ENCODE measurements at places on chromosomes 7 and 10.

DNA sequence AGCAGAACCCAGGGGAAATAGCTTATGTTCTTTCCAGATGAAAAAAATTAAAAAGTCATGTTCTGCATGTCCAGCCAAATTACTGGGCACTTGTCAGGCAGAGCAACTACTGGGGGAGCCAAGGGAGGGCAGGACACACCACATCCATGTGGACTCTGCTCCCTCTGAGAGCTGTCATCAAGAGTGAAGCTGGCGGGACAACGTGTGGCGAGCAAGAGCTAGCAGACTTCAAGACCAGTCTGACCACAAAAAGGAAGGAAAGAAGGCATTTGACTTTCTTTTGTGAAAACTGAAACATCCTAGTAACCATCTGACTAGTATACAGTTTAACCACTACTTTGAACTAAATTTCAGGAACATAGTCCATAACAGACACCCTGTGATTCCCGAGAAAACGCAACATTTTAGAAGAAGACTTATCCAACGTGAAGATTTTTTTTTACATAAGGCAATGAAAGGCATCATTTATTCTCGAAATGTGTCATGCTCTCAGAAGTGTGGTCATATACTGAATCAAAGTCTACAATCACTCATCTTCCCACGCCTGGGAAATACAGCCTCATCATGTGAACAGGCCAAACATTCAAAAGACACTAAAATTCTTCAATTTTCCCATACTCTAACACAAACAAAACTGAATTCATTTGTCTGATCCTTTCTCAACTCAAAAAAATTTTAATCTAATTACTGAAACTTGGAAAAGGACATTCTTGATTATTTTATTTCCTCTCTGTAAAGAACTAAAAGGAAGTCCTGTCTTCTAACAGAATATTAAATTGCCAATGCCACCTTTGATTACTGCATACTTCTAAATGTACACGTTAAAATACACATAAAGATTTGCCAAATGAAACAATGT lies 15.5 kb downstream of the CYTH3 start:
- DNase-seq = peak; percentile 67
- peaks cover 25% of the 10 kb centered on the region for H3K4me1 ChIP-seq
- no peak overlapping the region for H3K4me3 ChIP-seq
- no peaks in the 10 kb centered on the region for H3K27me3 ChIP-seq
- H3K27ac ChIP-seq = no peak overlapping the region

GRCh38 chr7:1247527-1248041 lies 14.9 kb downstream of the UNCX start:
- no peak overlapping the region for H3K4me3 ChIP-seq
- no peak for DNase-seq
- H3K4me1 ChIP-seq = no peaks in the 10 kb centered on the region
- H3K36me3 ChIP-seq = no peaks in the 10 kb centered on the region
- peaks cover 94% of the 10 kb centered on the region for H3K27me3 ChIP-seq

GRCh38 chr7:91311839-91312238 lies 47.6 kb downstream of the FZD1 start:
- no peaks in the 10 kb centered on the region for H3K4me1 ChIP-seq
- H3K36me3 ChIP-seq = no peaks in the 10 kb centered on the region
- no peak overlapping the region for H3K4me3 ChIP-seq

GRCh38 chr7:130910949-130911944 lies 177.2 kb upstream of the KLF14 start:
- peaks cover 22% of the 10 kb centered on the region for H3K36me3 ChIP-seq
- peak; percentile 63 for DNase-seq
- H3K4me1 ChIP-seq = peaks cover 26% of the 10 kb centered on the region
- peak overlapping the region; percentile 87 for H3K4me3 ChIP-seq
- H3K27me3 ChIP-seq = no peaks in the 10 kb centered on the region

DNA sequence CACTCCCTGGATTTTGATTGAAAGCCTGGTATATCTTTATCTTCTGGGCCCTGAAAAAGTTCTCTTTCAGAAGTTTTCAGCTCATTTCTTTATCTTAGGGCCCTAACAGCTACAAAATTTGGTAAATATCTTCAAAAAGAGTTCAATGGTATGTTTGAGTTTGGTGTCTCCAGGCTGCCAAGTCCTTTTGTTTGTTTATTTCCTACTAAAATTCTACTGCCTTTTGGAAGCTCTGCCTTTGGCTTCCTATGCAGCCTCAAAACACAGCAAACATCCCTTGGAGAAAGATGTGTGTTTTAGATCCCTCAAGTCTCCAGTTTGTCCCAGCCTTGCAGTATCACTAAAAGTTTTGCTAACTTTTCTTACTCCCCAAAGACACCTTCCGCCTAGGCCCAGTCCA lies 146.8 kb downstream of the LRRTM3 start:
- no peak overlapping the region for H3K27ac ChIP-seq
- no peaks in the 10 kb centered on the region for H3K4me1 ChIP-seq
- DNase-seq = no peak
- no peak overlapping the region for H3K4me3 ChIP-seq
- H3K36me3 ChIP-seq = no peaks in the 10 kb centered on the region
- no peaks in the 10 kb centered on the region for H3K27me3 ChIP-seq

- no peak overlapping the region for H3K27ac ChIP-seq
- DNase-seq = no peak
- no peaks in the 10 kb centered on the region for H3K4me1 ChIP-seq
- H3K4me3 ChIP-seq = no peak overlapping the region
- no peaks in the 10 kb centered on the region for H3K27me3 ChIP-seq
These were observed 111.9 kb upstream of the NRBF2 start for GRCh38 chr10:63021225-63021624.

DNA sequence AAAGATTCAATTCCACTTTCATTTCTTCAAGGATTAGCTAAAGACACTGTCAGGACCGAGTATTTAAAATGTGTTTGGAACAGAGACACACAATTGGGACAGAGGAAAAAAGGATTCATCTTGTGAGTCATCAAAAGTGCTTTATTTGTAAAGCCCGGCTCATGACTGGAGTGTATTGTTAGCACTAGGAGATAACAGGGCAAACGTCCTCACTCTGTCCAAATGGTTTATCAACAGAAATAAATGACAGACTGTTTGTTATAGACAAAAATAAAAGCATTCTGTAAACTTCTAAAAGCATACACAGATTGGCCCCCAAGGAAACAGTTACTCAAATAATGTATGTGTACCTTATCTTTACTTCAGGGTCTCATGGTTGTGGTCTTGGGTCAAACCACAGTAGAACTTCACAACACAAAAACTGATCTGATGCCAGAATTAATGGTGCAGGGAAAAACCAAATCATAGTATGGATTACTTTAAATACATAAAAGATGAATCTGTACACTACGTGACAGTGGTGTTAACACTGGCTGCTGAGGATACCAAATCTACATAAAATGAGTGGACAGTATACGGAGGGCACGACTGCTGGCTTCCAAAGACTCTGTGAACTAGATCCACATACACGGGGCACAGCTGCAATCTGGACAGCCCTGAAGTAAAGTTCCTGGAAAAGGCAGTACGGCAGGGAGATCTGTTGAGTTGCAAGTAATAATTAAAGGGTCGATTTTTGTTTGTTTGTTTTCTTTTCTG lies 179.4 kb downstream of the PIP4K2A start:
- no peaks in the 10 kb centered on the region for H3K27me3 ChIP-seq
- H3K4me3 ChIP-seq = no peak overlapping the region
- DNase-seq = peak; percentile 57

- H3K4me1 ChIP-seq = peaks cover 9% of the 10 kb centered on the region
- H3K36me3 ChIP-seq = no peaks in the 10 kb centered on the region
- H3K27me3 ChIP-seq = no peaks in the 10 kb centered on the region
- no peak overlapping the region for H3K27ac ChIP-seq
- peak overlapping the region; percentile 66 for H3K4me3 ChIP-seq
- DNase-seq = no peak
These were observed 1.8 kb downstream of the C10orf95 start for GRCh38 chr10:102449321-102450123.

DNA sequence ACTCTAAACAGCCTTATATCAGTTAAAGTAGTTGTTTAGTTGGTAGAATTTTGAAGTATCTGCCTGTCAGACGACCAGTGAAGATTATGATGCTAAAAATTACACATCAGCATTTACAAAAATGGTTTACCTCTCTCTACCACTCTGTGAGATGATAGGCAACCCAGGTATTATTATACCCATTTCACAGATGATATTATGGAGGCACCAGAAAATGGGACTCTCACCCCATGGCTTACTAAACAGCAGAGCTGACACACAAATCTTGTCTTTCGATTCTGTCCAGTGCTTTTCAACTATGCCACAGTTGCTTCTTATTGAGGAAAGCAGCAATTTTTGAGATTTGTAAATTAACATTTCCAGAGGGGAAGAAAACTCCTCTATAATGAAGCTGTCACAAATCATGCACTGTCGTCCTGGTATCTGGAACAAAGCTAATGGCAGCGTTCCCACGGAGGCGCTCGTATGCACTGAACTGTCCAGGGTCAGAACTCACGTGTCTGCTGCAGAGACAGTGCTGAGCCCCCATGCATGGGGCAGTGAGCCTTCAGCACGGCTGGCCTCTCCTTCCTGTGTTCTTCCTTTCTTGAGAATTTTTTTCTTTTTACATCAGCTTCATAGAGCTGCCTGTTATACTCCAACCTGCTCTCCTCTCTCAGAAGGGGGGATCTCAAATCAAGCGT lies 381.1 kb downstream of the SDK1 start:
- no peaks in the 10 kb centered on the region for H3K27me3 ChIP-seq
- H3K36me3 ChIP-seq = no peaks in the 10 kb centered on the region
- no peak overlapping the region for H3K4me3 ChIP-seq

GRCh38 chr10:126049759-126050700 lies 153.7 kb downstream of the FANK1 start:
- no peaks in the 10 kb centered on the region for H3K36me3 ChIP-seq
- DNase-seq = peak; percentile 86
- peaks cover 14% of the 10 kb centered on the region for H3K27me3 ChIP-seq

DNA sequence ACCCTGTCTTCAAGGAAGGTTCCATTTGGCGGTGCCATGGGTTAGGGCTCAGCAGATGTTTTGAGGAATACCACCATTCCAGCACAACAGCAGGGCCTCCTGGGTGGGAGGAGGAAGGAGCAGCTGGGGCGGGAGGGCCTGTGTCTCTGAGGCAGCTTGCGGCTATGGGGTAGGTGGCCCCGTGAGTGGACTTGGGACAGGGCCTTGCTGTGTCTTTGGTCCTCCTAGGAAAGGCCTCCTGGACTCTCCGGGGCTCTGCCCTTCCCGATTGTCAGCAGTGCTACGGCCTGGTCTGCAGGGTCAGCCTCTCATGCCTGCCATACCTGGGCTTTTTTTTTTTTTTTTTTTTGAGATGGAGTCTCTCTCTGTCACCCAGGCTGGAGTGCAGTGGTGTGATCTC lies 96.7 kb downstream of the PAXIP1 start:
- no peak overlapping the region for H3K4me3 ChIP-seq
- H3K27me3 ChIP-seq = no peaks in the 10 kb centered on the region
- no peaks in the 10 kb centered on the region for H3K36me3 ChIP-seq

DNA sequence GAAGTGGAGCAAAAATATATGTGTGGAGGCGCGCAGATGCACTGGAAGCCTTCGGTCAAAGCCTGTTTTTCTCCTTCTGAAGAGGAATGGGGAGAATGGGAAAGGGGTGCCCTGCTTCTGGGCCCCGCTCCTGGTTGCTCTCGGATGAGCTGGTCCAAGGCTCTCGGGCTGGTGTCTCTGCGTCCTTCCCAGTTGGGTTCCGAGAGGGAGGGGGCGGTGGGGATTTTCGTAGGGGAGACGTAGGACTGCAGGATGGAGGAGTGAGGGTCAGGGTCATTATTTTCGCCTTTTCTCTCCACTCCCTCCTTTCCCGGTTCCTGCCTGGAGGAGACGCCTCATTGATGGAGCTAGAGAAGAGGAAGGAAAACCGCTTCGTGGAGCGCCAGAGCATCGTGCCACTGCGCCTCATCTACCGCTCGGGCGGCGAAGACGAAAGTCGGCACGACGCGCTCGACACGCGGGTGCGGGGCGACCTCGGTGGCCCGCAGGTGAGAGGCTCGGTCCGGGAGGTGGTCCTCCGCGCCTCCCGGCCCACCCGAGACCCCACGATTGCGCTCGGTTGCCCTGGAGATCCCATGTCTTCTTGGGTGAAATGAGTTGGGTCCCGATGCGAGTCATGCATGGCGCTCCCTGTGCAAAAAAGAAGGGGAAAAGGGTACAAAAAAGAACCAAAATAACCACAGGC lies 790 bp downstream of the ADAM22 start:
- H3K4me1 ChIP-seq = no peaks in the 10 kb centered on the region
- no peak for DNase-seq
- H3K27ac ChIP-seq = no peak overlapping the region
- peak overlapping the region; percentile 52 for H3K4me3 ChIP-seq
- no peaks in the 10 kb centered on the region for H3K36me3 ChIP-seq
- peaks cover 7% of the 10 kb centered on the region for H3K27me3 ChIP-seq

GRCh38 chr10:66222462-66223046 lies 703.3 kb upstream of the LRRTM3 start:
- no peaks in the 10 kb centered on the region for H3K27me3 ChIP-seq
- H3K36me3 ChIP-seq = no peaks in the 10 kb centered on the region
- no peak overlapping the region for H3K4me3 ChIP-seq
- no peak for DNase-seq

- H3K4me3 ChIP-seq = no peak overlapping the region
- DNase-seq = no peak
- H3K27ac ChIP-seq = no peak overlapping the region
- H3K36me3 ChIP-seq = no peaks in the 10 kb centered on the region
- no peaks in the 10 kb centered on the region for H3K4me1 ChIP-seq
These were observed 46.7 kb downstream of the ADCYAP1R1 start for GRCh38 chr7:31098642-31099360.

- H3K36me3 ChIP-seq = no peaks in the 10 kb centered on the region
- peaks cover 3% of the 10 kb centered on the region for H3K4me1 ChIP-seq
- H3K27ac ChIP-seq = no peak overlapping the region
- DNase-seq = no peak
- H3K27me3 ChIP-seq = peaks cover 16% of the 10 kb centered on the region
These were observed 41.0 kb downstream of the PRF1 start for GRCh38 chr10:70561558-70561957.

- peak; percentile 46 for DNase-seq
- H3K4me3 ChIP-seq = no peak overlapping the region
- H3K36me3 ChIP-seq = no peaks in the 10 kb centered on the region
- H3K4me1 ChIP-seq = peaks cover 4% of the 10 kb centered on the region
- no peaks in the 10 kb centered on the region for H3K27me3 ChIP-seq
- no peak overlapping the region for H3K27ac ChIP-seq
These were observed 19.9 kb upstream of the GPAM start for GRCh38 chr10:112203328-112204076.

- H3K27ac ChIP-seq = no peak overlapping the region
- DNase-seq = no peak
- no peaks in the 10 kb centered on the region for H3K36me3 ChIP-seq
- H3K27me3 ChIP-seq = no peaks in the 10 kb centered on the region
- H3K4me1 ChIP-seq = no peaks in the 10 kb centered on the region
- H3K4me3 ChIP-seq = no peak overlapping the region
These were observed 4.5 kb upstream of the MGAM start for GRCh38 chr7:141991140-141991539.

DNA sequence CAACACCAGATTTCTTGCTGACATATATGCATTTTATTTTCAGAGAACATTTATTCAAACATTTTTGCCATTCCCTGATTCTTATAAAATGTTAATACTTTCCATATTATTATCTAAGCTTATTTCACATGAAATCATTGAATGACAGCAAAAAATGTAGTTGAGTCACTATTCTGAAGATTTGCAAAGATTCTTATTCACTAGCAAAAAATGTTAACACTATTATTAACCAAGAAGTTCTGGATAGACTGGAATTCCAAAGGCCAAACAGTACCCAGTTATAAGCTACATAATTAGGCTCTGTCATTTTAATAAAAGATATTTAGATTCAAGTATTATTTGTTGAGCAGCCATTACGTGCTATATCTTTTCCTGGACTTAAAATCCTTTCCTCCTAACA lies 4.3 kb downstream of the GSTO2 start:
- no peak overlapping the region for H3K4me3 ChIP-seq
- no peaks in the 10 kb centered on the region for H3K27me3 ChIP-seq
- peak; percentile 62 for DNase-seq
- H3K27ac ChIP-seq = 0 out of 2 replicates have a peak overlapping the region, but pooled peaks have one; percentile 17
- H3K36me3 ChIP-seq = peaks cover 5% of the 10 kb centered on the region

GRCh38 chr10:3097160-3097559 lies 29.8 kb downstream of the PFKP start:
- H3K36me3 ChIP-seq = peaks cover 37% of the 10 kb centered on the region
- no peaks in the 10 kb centered on the region for H3K27me3 ChIP-seq
- no peak for DNase-seq
- H3K4me3 ChIP-seq = no peak overlapping the region
